Stimulated activated CD4-positive, alpha-beta T cell treated with anti-CD3 and anti-CD28 coated beads, Interleukin-12 subunit alpha, Interleukin-12 subunit beta, amount 100 ng/mL, for 24 hours (primary cell): ENCODE measurements at places on chromosomes 4 and X.

DNA sequence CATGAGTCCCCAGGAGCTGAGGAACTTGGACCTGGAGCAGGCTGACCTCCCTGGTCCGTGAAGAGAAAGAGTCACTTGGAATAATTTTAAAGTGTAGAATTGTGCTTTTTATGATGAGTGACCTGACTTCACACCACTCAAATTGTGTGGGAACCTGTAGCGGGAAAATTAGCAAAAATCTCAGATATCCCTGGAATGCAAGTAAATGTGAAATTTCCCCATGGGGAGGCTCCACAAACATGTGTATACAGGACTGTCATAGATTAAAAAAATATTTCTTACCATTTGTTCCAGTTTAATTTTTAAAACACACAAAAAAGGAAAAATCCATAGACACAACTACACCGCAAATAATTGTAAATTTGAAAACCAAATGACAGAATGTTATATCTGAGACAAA is 1079.6 kb upstream of the PABPC4L start:
- no peak for DNase-seq

GRCh38 chrX:81336455-81337152 is 134.7 kb downstream of the SH3BGRL start:
- no peak for DNase-seq

- no peak for DNase-seq
Observed at GRCh38 chrX:46904626-46905025, 7.6 kb upstream of the JADE3 start.

DNA sequence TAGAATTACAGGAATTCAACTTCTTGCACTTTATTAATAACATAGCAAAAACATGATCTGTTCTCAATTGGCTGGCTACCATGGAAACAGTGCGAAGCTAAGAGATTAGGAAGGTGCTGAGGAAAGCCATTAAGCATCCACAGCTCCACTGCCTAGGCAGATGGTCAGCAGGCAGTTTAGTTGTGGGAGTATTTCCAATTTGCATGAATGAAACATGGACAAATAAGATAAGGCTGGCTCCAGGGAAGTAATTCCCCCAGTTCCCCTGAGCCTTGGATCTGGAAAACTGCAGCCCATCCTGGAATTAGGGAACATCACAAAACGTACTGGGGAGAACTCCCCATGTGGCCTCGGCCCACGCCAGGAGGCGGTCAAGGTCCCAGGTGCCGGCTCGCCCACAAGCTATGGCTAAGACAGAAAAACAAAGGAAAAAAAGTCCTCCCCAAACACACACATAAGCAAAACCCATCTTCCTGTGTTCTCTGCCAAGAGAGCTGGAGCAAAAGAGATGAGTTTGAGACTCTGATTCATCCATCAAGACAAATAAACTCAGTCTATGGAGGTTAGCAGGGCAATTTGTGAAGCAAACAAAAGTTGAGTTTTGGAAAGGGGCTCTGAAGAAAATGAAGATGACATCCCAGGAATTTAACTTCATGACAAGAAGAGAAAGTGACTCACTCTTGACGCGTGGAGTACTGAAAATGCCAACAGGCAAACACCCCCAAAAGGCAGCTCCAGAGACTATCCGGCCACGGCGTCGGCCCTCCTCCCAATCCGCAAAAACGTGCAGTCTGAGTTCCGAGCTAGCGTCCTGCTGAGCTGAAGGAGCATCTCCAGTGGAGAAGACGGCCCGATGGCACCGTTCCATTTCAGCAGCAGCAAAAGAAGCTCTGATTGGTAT is 45.1 kb downstream of the IGFBP7 start:
- no peak for DNase-seq

DNA sequence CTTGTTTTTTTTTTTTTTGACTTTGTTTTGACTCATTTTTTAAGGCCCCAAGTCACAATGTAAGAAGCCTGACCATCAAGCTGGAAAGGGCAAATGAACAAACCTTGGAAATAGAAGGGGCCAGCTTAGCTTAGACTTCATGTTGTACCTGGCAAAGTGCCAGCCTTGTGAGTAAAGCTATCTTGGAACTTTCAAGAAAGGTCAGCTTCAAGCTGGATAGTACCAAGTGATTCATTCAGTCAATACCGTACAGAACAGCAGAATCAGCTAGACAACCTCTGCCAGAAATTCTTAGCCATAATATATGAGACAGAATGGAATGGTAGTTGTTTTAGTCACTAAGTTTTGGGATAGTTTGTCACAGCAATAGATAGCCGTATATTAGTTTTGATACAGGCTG is 1492.2 kb upstream of the TENM3 start:
- no peak for DNase-seq

GRCh38 chr4:106048250-106048971 is 153.1 kb downstream of the NPNT start:
- DNase-seq: no peak

DNA sequence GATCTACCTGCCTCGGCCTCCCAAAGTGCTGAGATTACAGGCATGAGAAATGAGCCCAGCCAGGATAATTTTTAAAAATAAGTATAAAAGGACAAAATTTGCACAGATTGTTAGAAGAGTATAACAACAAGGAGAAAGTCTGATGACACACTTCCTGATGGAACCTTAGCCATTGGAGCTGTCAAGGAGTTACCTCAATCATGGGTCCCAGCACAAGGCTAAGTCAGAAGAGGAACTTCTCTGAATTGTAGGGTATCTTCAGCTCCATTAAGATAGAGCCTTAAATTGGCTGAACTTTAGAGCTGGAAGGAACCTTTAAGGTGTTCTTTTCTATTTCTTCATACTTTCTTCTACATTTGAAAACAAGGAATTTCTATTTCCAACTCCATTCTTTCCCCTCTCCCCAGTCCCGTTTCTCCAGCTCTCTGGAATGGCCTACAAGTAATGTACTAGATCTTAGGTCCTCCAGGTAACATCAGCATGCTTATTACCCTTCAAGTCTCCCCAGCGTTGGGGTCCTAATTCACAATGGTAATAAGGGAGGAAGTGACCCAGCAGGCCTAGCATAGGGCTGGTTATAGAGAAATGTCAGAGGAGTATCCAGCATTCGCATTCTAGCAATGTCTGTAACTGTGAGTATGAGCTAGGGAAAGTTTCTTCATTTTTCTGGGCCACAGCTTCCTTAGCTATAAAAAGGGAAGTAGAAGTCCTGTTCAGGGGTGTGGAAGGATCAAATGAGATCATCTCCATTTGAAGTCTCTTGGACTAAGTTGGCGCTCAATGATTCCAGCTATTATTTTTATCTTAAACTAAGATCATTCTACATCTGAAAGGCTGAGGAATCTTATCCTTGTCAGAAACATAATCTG is 18.5 kb upstream of the RBPJ start:
- DNase-seq: no peak

GRCh38 chrX:97030463-97030862 is 146.8 kb downstream of the RPA4 start:
- no peak for DNase-seq

DNA sequence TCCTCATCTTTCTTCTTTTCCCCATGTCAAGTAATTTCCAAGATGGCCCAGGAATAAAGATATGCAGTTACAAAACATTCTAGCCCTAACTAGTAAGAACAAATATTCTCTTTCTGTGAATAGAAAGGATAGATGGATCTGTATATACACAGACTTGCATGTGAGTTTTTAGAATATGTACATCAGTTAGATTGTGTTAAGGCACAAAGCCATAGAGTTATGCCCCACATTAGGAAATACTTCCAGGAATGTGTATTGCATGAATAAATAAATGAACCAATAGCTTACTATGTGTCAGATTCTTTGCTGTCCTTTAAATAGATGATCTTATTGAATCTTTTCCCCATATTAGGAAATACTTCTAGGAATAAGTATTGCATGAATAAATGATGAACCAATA is 46.0 kb upstream of the TMPRSS11E start:
- DNase-seq: no peak

- no peak for DNase-seq
Observed at GRCh38 chr4:47238667-47239066, 207.3 kb downstream of the GABRB1 start.

DNA sequence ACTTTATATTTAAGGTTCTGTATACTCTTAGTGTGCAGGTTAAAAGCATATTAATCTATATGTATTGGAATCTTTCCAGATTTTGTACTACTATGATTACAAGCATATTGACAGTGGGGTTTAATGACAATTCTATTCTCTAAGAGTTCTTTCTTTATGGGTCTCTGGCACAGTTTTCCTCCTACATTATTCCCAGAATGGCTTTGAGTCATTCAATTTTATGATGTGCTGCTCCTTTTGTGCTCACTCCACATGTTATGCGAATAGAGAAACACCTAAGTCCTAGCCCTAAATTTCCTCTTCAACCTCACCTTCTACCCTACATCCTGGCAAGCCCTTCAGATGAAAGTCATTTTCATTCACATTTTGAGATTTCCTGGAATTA is 209.9 kb upstream of the DIAPH2 start:
- no peak for DNase-seq

DNA sequence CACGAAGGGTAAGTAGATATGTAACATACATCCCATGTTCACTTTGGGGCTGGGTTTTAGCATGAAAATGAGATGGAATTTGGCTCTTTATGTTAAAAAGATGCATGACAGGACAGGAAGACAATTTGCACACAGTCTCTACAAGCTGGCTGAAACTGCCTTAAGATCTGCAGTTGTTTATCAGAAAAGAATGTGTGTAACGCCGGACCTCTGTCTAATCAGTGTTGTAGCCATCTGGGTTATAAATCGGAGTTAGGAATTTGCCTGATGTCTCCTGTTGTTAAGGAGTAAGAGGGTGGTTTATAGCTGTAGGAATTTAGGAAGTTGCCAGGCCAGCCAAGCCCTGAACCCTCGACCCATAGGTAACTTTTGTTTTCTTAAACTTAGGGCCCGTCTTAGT is 562.9 kb upstream of the FAT1 start:
- no peak for DNase-seq

GRCh38 chr4:23877758-23878229 is 12.1 kb downstream of the PPARGC1A start:
- no peak for DNase-seq

DNA sequence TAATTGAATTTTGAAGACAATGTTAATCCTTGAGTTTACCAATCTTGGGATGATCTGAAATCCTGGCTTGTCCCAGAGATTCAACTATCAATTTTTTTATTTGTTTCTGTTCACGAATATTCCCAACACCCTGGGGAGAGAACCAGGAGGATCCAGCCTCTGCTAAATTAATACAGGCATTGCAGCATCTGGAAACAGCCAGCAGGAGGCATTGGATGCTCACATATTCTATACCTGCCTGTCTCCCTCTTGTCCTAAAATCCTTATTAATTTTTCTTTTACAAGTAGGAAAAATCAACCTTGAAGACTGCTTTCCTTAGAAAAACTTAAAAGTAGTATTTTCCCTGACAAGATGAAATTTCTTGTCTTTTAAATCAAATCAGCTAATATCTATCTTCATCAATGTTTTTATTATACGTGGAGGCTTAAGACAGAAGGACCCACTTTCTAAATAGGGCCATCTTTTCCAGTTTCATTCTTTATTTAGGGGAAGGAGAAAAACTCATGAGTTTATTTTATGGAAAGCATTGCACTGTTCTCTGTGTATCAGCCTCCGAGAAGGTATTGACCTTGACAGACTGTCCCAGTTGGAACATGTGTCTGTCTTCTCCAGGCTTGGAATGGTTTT is 102.4 kb downstream of the CLNK start:
- no peak for DNase-seq

DNA sequence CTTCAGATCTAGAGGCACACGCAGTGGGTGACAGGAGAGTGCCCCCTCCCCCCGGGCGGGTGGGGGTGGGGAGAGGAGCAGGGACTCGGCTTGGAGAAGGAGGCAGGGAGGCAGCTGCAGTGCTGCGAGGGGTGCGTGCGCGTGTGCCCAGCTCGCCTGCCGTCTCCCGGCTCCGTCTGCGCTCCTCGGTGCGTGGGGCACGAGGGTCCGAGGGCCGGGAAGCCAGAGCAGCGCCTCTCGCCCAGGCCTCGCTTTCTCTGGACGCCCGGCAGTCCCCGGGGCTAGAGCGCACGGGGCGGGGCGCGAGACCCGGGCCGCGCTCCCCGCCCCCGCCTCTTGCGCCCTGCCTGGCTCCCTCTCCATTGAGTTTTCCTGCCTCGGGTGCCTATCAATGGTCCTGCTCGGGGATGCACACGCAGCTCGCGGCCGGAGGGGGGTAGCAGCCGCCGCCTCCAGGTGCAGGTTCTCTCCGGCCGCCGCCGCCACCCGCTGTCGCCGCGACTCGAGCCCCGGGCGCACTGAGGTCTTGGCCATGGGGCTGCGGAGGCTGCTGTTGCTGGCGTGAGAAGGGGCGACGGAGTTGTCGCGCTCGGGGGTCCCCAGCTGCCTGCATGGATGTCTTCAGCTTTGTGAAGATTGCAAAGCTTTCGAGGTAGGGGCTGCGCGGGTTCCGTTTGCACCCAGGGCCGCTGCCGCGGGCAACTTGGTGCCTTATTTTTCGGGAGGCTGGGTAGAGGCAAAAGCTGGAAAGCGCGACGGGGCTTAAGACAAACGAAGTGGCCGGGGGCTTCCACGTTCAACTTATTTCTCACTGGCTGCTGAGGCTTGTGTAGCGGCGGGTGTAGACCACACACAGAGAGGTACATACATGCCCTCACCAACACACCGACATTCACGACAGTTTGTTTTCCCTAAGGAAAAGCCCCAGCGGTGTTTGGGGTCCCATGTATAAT is at the start of gene FRMPD4:
TSS of gene FRMPD4 (plus strand) at position 113 of the 953 bp plus-strand sequence. CDS start at position 612, 499 bp downstream.
- DNase-seq: no peak

DNA sequence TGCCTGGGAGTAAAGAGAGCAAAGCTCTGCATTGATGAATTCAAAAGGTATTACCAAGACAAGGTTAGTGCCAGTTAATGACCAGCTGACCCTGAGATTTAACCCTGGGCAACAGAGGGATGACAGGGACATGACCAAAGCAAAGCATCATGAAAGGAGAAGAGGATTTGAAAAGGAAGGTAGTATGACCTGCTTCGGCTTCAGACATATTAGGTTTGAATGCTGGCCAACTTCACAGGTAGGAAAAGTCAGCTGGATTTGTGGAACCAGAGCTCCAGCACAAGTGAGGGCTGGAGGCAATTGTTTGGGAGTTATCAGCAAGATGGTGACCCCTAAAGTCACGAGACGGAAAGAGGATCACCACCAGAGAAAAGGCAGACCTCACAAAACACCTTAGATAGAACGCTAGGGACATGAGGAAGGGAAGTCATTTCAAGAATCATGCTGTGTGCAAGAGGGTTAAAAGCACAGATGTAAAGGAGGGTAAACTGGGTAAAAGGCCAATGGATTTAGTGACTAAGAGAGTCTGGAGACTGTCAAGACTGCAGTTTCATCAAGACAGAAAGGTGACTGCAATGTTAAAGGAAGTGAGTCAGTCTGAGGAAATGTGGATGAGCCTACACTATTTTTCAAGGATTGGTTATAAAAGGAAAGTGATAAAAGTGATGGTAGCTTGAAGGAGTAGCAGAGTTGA is 45.6 kb downstream of the SH3RF1 start:
- no peak for DNase-seq
